Activated naive CD4-positive, alpha-beta T cell treated with anti-CD3 and anti-CD28 coated beads, Interleukin-2, amount 10 ng/mL, durations not matched to agents 7 days and 5 days (primary cell): ENCODE measurements at places on chromosomes 2 and 18.

DNA sequence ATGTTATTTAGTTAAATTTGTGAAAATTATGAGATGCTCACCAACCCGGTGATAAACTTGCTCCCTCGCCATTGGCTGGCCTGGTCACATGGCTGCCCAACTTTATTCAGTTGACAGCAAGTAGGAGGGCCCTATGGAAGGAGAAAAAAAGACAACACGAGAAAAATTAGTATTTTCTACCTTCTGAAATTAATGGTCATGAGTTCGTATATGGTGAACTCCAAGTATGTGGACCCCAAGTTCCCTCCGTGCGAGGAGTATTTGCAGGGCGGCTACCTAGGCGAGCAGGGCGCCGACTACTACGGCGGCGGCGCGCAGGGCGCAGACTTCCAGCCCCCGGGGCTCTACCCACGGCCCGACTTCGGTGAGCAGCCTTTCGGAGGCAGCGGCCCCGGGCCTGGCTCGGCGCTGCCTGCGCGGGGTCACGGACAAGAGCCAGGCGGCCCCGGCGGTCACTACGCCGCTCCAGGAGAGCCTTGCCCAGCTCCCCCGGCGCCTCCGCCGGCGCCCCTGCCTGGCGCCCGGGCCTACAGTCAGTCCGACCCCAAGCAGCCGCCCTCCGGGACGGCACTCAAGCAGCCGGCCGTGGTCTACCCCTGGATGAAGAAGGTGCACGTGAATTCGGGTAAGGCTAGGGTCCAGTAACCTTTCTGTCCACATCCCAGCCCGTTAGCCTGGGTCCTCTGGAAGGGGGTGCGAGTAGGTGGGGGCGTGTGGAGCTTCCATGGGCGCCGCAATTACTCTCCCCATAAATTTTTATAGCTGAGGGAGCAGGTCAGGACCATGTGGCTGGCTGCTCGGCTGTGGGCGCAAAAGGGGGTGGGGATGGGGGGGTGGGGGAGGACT is at the start of gene HOXD4:
Gene HOXD4, plus strand, starts transcription at position 109 of the 846 bp plus-strand sequence. Its CDS starts 84 bp downstream, at position 193.
- DNase-seq, result no peak

DNA sequence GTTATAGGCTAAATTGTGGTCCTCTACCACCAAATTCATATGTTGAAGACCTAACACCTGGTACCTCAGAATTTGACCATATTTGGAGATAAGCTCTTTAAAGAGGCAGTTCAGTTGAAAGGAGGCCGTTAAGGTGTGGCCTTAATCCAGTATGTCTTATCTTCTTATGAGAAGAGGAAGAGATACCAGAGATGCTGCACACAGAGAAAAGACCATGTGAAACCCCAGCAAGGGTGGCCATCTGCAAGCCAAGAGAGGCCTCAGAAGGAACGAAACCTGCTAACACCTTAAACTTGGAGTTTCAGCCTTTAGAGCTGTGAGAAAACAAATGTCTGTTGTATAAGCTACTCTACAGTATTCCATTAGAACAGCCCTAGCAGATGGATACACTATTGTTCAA is 528.1 kb upstream of the DCC start:
- no peak for DNase-seq

- no peak for DNase-seq
Measured at GRCh38 chr2:129699781-129700573, 279.5 kb upstream of the RAB6C start.

DNA sequence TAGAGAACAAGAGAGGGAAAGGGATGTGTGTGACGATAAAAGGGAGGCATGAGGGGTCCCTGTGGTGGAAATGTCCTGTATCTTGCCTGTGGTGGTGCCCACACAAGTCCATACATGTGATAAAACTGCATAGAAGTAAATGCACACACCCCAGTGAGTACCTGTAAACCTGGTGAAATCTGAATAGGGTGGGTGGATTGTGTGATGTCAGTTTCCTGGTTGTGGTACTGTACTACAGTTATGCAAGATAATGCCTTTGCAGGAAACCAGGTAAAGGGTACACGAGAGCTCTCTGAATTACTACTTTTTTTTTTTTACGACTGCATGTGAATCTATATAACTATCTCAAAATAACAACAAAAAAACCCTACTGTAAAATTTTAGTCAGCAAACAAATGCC is 22.1 kb downstream of the SERPINE2 start:
- no peak for DNase-seq

GRCh38 chr2:232436381-232437194 is 19.4 kb upstream of the ALPI start:
- no peak for DNase-seq

- DNase-seq, result no peak
Measured at GRCh38 chr2:109516445-109517117, 97.2 kb downstream of the SEPTIN10 start.

GRCh38 chr2:20638646-20639430 is 12.1 kb downstream of the HS1BP3 start:
- no peak for DNase-seq

DNA sequence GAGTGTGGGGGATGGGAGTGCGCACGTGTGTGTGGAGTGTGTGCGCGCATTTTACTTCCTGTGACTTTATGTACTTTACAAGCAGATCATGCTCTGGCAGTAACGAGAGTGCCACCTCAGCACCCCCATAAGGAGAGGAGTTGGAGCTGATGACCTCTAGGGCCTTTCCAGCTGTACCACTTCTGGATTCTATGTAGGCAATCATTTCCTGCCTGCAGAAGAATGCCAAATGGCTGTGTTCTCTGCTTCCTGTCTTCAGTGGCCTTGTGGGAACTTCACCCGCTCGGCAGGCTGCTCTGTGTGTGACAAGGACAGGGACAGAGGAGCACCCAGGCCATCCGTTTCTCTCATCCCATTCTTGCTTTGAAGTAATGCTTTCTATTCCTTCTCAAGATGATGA is 22.8 kb upstream of the ZNF385B start:
- no peak for DNase-seq

- DNase-seq, result no peak
Measured at GRCh38 chr2:172098287-172098649, 4.4 kb downstream of the DLX2 start.

GRCh38 chr2:179449010-179449409 is 184.4 kb upstream of the SESTD1 start:
- no peak for DNase-seq
